Suprapubic skin (tissue), 4 donors: ENCODE measurements at places on chromosomes 12 and 14. TPM values are rescaled to one million over a fixed set of nuclear protein-coding genes. Genes with fewer than 3 reads are reported as not detected.

Gene ZBTB39
- total RNA-seq, result 12.1 TPM

Gene SOX5
- 110 TPM for total RNA-seq

DNA sequence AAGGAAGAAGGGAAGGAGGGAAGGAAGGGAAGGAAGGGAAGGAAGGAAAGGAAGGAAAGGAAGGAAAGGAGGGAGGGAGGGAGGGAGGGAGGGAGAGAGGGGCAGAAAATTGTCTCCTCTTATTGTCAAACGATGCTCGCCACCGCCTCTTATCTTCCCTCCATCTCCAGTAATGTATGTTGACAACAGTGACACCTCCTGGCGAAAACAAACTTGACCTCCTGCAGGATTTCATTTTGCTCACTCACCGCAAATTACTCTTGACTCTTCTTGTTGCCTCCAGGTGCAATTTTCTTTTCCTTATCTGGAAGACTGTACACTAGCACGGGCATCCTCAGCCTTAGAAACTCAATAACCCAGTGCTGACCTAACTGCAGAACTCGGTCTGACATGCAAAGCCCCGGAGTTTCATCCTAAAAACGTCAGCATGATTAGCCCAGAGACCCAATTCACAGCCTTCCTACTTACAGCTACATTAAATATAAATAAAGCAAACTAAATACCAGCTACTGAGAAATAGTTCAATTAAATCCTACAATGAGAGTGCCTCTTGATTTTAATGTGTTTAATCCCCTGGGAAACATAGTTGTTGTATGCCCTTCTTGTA, 512.4 kb upstream of the TMPO start:
- DNase-seq, result no peak

DNA sequence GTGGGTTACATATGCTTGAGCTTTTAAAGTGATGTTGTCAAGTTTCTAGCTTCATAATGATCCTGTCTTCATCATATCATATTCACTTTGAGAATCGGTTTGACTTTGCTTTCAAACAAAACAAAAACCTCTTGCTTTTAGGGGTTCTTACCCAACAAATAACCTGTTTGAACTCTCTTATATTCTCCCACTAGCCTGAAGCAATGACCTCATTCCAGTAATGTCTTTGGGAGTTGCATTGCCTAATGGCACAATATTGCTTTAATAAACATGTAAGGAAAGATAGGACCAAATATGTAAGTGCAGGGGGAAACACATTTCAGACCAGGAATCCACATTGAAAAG, 27.7 kb downstream of the WBP11 start:
- no peak for DNase-seq

- no peak for DNase-seq
Observed at GRCh38 chr14:69475194-69475818, 9.2 kb upstream of the PLEKHD1 start.

DNA sequence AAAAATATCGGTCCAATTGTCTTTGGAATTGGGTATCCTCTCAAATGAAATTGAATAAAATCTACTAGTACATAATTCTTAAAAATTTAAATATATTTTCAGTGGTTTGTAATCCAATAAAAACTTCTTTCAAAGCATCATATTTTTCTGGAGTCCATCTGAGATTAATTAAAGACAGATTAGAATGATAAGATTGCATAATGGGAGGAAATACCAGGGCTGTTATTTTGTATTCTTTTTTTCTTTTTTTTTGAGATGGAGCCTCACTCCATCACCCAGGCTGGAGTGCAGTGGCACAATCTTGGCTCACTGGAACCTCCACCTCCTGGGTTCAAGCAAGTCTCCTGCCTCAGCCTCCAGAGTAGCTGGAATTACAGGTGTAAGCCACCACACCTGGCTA, 103.8 kb downstream of the TMTC3 start:
- no peak for DNase-seq

- DNase-seq, result no peak
Observed at GRCh38 chr12:71551529-71551928, 111.9 kb downstream of the LGR5 start.

DNA sequence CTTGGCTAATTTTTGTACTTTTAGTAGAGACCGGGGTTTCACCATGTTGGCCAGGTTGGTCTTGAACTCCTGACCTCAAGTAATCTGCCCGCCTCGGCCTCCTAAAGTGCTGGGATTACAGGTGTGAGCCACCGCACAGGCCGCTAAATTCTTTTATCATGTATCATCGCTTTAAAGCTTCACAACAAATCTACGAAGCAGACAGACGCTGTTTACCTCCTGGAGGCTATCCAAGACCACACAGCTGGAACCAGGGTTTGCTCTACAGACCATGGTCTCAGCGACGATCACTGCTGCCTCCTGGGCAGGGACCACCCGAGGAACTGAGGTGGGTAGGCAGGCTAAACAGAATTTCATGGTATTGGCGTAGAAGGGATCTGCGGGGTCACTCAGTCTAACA, 27.2 kb downstream of the KRT80 start:
- DNase-seq, result no peak

DNA sequence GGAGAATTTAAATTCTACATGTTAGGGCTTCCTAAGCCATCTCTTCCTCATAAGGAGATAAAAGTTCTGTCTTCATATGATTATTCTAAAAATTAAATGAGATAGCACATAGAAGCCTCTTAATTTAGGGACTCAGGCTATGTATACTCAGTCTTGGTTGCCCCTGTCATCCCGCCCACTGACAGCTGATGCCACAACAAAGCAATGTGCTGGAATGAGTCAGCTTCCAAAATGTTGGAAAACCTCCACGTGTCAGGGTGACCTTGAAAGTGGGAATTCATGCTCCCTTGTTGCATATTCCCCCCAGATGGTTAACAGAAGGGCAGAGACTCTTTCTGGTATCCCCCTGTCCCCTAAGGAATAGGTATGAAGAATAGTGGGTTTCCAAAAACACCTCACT, 238.0 kb upstream of the DDHD1 start:
- DNase-seq, result no peak

DNA sequence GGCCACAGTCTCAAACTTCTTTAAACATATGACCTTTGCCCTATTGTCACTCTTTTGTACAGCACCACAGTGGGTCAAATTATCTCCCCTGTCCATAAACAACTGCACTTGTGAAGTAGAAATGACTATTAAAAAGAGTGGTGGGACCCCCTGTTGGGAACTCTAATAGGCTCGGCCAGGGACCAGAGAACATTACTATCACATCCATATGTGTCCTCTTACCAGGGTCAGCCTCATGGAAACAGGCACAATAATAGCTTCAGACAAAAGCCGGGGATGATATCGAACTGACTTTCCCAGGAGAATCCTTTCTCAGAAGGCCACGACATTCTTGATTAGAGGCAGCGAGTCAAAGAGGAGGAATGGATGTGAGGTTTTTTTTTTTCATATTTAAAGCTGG, 96.6 kb downstream of the NKX2-1 start:
- no peak for DNase-seq

GRCh38 chr12:105220150-105220928, 15.6 kb downstream of the APPL2 start:
- DNase-seq, result no peak

GRCh38 chr12:32964981-32965585, 68.5 kb upstream of the PKP2 start:
- DNase-seq, result no peak
